Neural cell (in vitro differentiated cells): ENCODE measurements at places on chromosomes 13 and 19. TPM values are rescaled to one million over a fixed set of nuclear protein-coding genes. Genes with fewer than 3 reads are reported as not detected.

Gene CERS1
- polyA plus RNA-seq: 19.1 and 21.7 TPM in 2 replicates

Gene ODAD3
- polyA plus RNA-seq: 3.4 and 5.4 TPM in 2 replicates

Gene CRLF1
- 3.3 and 14.2 TPM in 2 replicates for polyA plus RNA-seq

Gene PCCA
- 17.0 and 21.2 TPM in 2 replicates for polyA plus RNA-seq

Gene NDFIP2
- polyA plus RNA-seq: 32.0 and 41.2 TPM in 2 replicates

Gene ACP7
- not detected in 2 replicates for polyA plus RNA-seq

Gene FFAR2
- not detected in 2 replicates for polyA plus RNA-seq

Gene PCDH20
- 8.0 and 8.2 TPM in 2 replicates for polyA plus RNA-seq

Gene IL4I1
- not detected in 2 replicates for polyA plus RNA-seq

Gene PET100
- polyA plus RNA-seq: 84.6 and 105 TPM in 2 replicates

Gene EDNRB
- polyA plus RNA-seq: 0.20 TPM in 1 of 2 replicates, not detected in the other

Gene FBXO17
- polyA plus RNA-seq: not detected in 2 replicates

Gene RFPL4AL1
- polyA plus RNA-seq: not detected in 2 replicates

Gene NCLN
- polyA plus RNA-seq: 21.1 and 23.5 TPM in 2 replicates

Gene PALM3
- polyA plus RNA-seq: 0.33 TPM in 1 of 2 replicates, not detected in the other

Gene PSG2
- polyA plus RNA-seq: not detected in 2 replicates

Gene FCER2
- polyA plus RNA-seq: not detected in 2 replicates

Gene PTGIR
- not detected in 2 replicates for polyA plus RNA-seq

Gene CEACAM4
- not detected in 2 replicates for polyA plus RNA-seq

Gene ZNF382
- polyA plus RNA-seq: 98.8 and 112 TPM in 2 replicates

Gene IGFL4
- polyA plus RNA-seq: 4.4 and 5.2 TPM in 2 replicates

Gene AP1M2
- 0.38 and 3.7 TPM in 2 replicates for polyA plus RNA-seq
